ENCODE measurements at places on chromosomes 2 and 18. TPM values are rescaled to one million over a fixed set of nuclear protein-coding genes. Genes with fewer than 3 reads are reported as not detected.

SKA1 gene
- 18.0 TPM for total RNA-seq

RAD51AP2 gene
- total RNA-seq, result not detected

GLS gene
- total RNA-seq, result 250 TPM

CPO gene
- not detected for total RNA-seq

FAHD2B gene
- 5.3 TPM for total RNA-seq
